ENCODE measurements at places on chromosomes 5 and 9.

DNA sequence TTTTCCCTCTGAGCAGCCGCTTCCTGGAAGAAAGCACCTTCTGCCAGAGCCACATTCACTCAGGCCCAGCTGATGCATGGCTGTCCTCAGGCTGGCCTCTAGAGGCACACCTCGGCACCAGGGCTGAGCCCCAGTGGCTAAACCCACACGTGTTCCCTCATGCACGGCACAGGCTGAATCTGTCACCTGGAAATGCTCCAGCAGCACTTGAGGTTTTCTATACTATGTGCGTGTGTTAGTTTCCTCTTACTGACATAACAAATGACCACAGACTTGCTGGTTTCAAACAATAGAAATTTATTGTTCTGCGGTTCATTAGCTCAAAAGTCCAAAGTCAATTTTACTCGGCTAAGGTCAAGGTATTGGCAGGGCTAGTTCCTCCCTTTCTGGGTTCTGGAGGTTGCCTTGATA lies 141.4 kb downstream of the LRRC70 start:
- no peak for DNase-seq

- DNase-seq: peak; percentile 50
Measured at GRCh38 chr5:179261301-179262125, 83.7 kb downstream of the ADAMTS2 start.

DNA sequence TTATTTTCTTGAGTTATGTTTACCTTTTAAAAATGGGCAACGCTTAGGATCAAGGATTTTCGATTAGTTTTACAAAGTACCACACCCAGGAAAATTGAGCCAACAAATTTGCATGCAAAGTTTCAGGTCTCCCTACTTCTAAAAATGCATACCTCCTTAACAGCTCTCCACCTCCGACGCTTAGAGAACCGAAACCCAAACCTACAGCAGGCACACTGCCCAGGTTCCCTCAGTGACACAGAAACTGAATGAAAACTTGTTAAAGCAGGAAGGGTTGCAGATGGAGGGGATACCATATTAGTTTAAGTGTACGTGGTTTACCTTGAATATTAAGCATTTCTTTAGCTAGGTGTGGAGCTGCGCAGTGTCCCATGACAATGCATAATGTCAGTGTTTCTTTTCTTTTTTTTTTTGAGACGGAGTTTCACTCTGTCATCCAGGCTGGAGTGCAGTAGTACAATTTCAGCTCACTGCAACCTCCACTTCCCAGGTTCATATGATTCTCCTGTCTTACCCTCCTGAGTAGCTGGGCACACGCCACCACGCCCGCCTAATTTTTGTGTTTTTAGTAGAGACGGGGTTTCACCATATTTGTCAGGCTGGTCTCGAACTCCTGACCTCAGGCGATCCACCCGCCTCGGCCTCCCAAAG lies 1.6 kb upstream of the SUB1 start:
- no peak for DNase-seq

DNA sequence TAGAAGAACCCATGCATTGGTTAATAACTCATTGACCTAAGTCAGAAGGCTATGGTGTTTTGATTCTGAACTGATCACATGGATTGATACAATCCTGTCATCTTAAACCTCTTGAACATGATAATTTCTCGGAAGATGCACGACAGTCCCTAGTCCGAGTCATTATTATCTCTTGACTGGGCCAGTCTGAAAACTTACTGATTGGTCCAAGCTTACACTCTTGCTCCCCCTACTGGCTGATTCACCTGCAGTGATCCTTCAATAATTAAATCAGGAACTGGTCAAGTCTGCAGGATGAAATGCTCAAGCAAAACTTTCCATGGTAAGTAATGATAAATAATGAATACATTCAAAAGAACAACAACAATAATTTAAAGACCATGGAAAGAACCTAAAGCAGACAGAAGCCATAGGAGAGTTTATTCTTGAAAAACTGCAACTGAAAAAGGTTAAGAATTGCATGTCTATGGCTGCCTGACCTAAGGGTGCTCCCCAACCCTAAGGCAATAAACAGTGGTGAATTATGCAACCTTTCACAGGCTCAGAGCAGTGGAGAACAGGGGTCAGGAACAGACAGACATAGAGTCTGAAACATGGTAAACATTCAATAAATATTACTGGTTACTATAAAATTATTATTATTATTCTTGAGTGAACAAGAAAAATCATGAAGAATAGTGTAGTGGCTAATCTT lies 79.3 kb downstream of the BRINP1 start:
- peak; percentile 54 for DNase-seq

- DNase-seq: no peak
Measured at GRCh38 chr9:114078021-114078780, at the start of gene AMBP. Gene AMBP, minus strand, starts transcription at chr9:114078300. Its CDS starts 91 bp downstream, at chr9:114078209.

GRCh38 chr5:153883854-153884611 lies 154.7 kb downstream of the FAM114A2 start:
- DNase-seq: no peak

GRCh38 chr9:97503862-97504210 lies 2.4 kb downstream of the TMOD1 start:
- no peak for DNase-seq

GRCh38 chr5:109155625-109156024 lies 254.1 kb downstream of the PJA2 start:
- DNase-seq: no peak
